NCI-H82 (cell line): ENCODE measurements at places on chromosomes 13 and 19.

GRCh38 chr13:32408296-32409000, 19.5 kb downstream of the N4BP2L1 start:
- no peak for DNase-seq

DNA sequence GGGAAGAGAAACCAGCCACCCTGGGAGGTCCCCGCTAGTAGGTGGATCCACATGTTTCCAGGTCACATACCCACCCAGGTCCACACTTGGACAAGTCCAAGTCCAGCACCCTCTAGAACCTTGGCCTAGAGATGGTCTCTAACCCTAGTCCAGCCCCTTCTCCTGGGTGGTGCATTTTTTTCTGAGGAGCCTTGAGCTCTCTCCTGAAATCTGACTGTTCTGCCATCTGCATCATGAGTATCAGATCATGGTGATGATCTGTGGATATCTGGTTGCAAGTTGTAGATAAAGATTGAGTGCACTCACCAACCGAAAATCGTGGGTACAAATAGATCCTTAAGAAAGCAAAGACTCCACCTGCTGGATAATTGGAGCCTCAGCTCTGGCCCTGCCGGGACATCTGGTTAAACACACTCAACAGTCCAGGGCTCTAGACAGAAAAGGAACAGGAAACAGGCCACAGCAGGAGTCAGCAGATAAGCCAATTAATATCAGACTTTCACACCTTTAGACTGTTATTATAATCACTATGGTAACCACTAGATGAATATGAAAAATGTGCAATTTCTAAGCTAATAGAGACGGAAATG, 41.1 kb downstream of the GPR12 start:
- peak; percentile 71 for DNase-seq

DNA sequence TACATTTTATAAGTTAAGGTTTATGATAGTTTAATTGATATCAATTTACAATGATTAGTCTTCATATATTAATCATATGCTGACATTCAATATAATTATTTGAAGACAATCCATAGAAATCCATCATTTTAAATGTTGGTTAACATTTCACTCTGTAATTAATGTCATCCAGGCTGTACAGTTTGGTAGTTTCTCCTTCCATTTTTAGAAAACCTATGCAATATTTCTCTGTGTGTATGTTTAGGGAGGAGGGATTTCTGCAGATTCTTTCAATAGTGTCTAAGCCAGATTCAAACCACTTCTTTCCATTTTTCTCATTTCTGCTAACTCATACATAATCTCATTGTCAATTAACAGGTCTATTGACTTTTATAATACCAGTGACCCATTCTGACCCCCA, 1159.0 kb upstream of the ATXN8OS start:
- no peak for DNase-seq

DNA sequence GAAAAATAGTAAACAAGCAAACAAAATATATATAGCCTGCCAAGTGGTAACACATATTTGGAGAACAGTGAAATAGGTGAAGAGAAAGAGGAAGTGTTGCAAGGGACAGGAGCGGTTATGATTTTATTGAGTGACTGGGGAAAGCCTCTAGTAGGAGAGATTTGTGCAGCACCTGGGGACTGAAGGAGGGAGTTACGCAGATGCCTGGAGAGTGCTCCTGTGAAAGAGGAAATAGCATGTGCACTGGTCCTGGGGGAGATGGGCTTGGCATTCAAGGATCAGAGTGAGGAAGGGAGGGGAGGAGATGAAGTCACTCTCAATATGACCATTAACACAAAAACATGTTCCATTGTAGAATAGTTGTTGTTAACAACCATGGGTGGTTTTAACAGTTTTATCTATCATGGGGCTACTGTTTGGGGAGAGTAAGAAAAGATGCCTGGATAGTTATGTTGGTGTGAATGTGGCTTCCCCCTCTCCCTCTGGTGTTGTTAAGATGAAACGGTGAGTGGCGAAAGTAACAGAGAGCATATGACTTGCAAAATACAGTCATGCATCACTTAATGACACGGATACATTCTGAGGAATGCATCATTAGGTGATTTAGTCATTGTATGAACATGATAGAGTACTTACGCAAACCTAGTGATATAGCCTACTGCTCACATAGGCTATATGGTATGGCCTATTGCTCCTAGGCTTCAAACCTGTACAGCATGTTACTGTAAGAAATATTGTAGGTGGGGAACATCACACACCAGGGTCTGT, 251.7 kb upstream of the ARGLU1 start:
- DNase-seq = no peak

GRCh38 chr19:18020212-18021085, 12.5 kb downstream of the ARRDC2 start:
- DNase-seq = no peak

GRCh38 chr19:54477650-54478049, 4.6 kb upstream of the CDC42EP5 start:
- peak; percentile 63 for DNase-seq

- peak; percentile 93 for DNase-seq
These were observed 14.4 kb downstream of the CDC16 start for GRCh38 chr13:114249077-114249476.

DNA sequence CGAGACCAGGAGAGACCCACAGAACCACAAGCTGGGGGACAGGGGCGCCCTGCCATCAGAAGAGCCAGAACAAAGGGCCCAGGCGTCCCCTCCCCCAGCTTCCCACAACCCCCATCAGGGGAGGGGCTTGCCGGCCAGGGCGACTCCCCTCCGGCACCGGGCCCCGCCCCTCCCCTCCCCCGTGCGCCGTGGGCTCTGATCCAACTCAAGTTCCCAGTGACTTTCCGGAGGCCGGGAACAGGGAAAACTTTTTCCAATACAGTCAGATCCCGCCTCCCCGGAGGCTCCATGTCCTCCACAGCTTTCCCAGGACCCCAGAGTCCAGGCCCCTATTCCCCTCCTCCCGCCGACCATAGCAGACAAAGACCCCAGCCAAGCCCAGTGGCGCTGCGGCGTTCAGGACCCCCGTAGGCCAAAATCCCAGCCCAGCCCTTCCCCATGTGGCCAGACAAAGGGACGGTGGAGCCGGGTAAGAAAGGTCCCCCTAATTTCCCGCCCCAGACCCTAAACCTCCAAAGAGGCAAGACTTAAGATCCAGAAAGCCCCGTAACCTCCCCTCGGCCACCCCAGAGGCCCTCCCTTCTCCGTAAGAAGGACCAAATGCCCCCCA, 673 bp downstream of the TEAD2 start:
- DNase-seq = peak; percentile 73

DNA sequence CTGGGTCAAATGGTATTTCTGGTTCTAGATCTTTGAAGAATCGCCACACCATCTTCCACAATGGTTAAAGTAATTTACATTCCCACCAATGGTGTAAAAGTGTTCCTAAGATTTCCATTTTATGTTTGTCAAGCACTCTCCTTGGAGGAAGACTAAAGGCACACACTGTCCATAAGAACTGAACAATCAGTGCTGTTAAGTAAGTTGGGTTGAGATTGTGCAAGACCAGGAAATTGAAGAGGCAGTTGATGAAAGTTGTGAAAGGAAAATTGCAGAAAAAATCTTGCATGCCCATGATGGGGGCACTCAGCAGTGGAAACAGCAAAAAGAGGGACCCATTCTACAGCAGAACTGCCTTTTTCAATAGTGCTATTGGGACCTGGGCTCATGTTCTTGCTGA, 323.6 kb downstream of the DLEU7 start:
- no peak for DNase-seq

DNA sequence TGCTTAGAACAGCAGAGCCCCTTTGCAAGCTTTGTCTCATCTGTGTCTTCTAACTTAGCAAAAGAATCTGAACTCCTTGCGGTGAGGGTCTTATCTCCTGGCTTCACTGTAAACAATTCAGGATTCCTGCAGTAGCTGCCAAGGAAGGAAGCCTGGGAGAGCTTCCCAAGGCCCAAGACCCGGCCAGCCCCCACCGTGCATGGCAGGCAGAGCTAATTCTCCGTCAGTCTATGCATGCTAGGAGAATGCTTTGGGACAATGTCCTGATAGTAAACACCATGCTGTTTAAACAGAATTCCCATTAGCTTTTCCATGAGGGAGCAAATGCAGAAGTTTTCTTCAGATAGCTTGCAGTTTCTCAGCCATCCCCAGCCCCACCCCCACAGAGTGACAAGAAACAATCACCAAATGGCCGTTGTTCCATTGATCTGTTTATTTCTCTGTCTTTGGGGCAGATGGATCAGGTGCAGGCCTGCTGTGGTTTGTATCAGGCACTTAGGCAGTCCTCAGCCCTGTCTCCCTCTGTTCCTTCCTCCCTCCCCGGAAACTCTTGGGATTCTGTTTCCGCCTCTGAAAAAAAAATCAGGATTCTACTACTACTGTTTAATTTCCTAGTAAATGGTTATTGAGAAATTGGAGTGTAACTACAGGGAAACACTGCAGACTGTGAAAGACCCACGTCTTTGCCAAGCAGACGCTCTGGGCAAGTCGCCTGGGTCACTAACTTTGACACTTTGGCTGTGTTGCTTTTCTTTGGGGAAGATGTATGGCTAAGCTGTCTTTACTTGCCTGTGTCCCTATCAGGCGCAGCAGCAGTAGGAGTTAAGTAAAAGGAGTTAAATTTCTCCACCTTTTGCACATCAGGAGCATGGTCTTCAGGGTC, 40.7 kb upstream of the SPATA13 start:
- DNase-seq = peak; percentile 33

- no peak for DNase-seq
These were observed 2.9 kb upstream of the PPP6R1 start for GRCh38 chr19:55261671-55262126.

DNA sequence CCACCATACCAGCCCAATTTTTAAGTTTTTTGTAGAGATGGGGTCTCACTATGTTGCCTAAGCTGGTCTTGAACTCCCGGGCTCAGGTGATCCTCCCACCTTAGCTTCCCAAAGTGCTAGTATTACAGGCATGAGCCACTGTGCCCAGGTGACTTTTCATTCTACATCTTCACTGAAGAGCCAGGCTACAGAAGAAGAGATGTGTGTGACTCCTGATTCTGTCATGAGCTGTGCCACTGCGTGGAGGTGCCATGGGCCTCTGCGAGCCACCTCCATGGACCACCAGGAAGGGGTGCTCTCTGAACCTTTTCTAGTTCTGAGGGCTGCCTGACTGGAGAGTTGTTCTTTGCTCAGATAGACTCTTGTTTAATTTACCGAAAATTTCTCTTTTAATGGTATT, 56.6 kb upstream of the RANBP3 start:
- no peak for DNase-seq

GRCh38 chr19:28519218-28519779, 693.7 kb downstream of the UQCRFS1 start:
- DNase-seq = no peak

- peak; percentile 98 for DNase-seq
These were observed 700 bp upstream of the SLC25A23 start for GRCh38 chr19:6460099-6460884.

- no peak for DNase-seq
These were observed 27.7 kb downstream of the LCP1 start for GRCh38 chr13:46154136-46154801.

DNA sequence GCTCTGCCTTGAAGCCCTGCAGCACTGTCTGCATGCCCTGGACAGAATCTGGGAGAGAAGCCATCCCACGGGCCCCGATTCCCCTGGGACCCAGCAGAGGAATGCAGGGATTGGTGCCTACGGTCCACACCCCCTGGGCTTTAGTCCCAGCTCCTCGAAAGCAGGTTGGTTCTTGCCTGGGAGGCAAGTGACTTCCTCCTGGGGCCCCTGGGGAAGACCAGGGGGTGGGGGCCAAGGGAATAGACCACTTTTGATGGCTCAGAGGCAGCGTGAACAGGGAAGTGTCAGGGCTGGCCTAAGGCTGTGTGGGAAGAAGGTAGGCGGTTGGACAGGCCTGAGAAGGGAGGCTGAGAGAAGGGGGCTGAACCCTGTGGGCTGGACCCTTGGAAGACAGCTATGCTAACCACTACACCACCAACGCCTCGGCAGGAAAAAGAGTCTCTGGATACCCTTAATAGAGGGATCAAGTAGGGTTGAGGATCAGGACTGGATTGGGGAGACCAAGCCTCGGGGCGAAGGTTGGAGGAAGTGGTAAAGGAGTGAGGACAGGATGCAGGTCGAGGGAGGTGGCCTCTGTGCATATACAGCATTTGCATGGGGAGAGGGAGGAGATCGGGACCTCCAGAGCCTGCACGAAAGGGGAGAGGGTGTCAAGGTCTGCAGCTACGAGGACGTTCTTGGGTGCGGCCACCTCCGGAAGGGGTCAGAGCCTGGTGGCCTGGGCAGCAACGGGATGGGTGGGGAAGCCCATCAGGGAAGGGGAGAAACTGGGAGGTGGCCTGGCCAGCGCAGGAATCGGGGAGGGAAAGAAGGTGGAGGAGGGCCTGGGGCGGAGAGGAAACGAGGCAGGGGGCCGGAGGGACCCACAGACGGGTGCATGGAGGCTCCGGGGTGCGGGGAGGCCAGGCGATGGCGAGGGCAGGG, 709 bp downstream of the DPP9 start:
- DNase-seq = peak; percentile 33

- DNase-seq = no peak
These were observed 194.7 kb downstream of the B3GLCT start for GRCh38 chr13:31394506-31394905.

DNA sequence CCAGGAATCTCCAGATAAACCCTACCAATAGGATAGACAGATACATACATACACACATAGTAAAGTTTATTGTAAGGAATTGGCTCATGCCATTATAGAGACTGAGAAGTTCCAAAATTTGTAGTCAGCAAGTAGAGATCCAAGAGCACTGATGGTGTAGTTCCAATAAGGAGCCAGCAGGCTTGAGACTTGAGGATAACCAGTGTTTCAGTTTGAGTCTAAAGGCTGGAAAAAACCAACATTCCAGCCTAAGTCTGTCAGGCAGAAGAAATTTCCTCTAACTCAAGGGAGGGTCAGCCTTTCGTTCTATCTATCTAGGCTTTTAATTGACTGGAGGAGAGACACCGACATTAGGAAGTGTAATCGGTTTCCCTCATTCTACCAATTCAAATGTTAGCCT, 110.2 kb upstream of the TSHZ3 start:
- peak; percentile 6 for DNase-seq

- no peak for DNase-seq
These were observed 265.6 kb downstream of the TDRD3 start for GRCh38 chr13:60662595-60662994.

- DNase-seq = no peak
These were observed 12.6 kb upstream of the DCLK1 start for GRCh38 chr13:36143738-36144137.

DNA sequence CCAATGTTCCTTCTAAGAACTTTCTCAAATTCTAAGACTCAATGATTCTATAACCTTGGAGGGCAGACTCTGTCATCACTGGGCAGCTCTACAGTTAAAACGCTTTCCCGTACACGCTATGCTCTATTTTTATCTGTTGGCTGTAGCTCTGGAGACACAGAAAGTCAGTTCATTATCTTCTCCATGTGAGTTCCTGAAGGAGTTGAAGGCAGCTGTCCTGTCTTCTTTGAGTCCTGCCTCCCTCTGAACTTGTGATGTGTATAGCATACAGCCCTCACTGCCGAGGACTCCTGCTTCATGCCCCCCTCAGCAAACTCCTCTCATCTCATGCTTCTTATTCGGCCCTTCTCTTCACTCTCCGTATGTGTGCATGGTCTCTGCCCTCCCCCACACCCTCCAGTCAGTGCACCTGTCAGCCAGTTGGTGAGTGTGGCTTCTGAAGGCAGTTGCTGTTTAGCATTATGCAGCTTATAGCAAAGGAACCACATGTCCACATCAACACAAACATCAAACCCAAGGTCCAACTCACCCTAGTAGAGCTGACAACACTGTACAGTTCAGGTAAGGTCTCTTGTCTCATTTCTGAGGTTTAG, 504.9 kb downstream of the DIAPH3 start:
- DNase-seq = peak; percentile 39
